ENCODE measurements at places on chromosomes 3 and 15.

- DNase-seq: peak; percentile 57
These were observed 217.0 kb downstream of the ZNF621 start for GRCh38 chr3:40741729-40742128.

DNA sequence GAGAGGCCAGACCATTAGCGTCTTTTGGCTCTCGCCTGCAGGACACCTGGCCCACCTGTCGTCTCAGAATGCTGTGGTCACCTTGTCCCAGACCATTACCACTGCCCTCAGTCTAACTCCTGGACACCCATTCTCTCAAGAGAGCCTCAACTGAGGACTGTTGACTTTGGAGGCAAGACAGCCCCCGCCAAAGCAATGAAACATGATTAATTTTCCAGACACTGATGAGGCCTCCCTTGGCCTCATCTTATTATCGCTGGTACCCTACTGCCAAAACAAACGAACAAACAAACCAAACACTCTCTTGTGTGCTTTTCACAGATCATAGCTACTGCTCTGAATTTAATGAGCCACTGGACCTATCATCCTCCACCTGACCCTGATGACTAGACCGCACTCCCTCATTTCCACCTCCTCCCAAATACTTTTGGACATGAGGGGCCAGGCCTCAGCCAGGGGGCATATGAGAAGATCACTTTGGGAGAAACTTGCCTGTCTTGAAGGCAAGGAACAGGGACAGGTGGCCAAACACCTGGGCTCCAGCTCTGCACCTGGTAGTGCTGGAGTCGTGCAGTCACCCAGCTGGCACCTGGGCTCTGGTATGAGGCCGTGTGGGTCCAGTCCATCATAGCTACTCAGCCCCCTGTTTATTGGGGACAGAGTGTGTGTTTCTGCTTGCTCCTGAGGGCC, 27.6 kb downstream of the ALS2CL start:
- DNase-seq: peak; percentile 82

- DNase-seq: no peak
These were observed 172.2 kb downstream of the ATP10A start for GRCh38 chr15:25690673-25691543.

DNA sequence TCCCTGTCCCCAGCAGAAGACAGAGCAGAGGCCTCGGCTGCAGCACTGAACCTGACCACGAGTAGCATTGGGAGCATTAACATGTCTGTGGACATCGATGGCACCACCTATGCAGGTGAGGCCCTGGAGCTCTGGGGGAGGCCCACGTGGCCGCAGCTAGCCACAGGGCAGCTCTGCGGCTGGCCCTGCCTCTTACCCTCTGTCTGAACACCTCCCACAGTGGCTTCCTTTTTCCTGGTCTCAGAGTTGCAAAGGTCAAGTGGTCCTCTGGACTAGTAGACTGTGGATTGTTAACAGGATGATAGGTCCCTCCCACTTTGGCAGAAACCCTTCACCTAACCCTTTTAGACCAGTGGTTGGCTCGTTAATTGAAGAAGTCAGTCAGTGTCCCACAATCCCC, 22.5 kb upstream of the CLK3 start:
- no peak for DNase-seq

GRCh38 chr15:101039461-101039860, 120.3 kb downstream of the LRRK1 start:
- DNase-seq: no peak

DNA sequence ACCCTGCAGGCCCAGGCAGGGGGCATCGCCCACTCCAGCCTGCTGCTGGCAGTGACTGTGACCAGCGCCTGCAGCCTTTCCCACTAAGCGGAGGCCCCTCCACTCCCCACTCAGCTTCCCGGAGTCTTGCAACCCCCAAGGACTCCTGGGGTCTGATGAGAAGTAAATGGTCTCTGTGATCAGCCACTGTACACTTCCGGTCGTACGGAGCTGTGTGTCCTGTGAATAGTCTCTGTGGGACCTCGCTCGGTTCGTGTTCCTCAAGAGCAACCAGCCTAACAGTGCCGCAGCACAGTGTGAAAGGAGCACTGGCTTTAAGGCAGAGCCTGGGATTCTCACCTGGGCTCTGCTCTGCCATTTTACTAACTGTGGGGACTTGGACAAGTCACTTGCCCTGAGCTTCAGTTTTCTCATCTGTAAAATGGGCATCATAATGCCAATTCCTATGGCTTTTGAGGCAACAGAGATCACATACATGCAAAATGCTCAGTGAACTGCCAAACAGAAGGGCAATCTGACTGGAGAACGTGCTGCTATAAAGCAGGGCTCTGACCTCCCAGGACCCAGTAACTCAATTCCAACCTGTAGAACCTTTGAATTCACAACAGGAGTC, 26.7 kb downstream of the TMEM43 start:
- DNase-seq: no peak

GRCh38 chr3:120200493-120201235, 84.4 kb downstream of the GPR156 start:
- DNase-seq: peak; percentile 19

DNA sequence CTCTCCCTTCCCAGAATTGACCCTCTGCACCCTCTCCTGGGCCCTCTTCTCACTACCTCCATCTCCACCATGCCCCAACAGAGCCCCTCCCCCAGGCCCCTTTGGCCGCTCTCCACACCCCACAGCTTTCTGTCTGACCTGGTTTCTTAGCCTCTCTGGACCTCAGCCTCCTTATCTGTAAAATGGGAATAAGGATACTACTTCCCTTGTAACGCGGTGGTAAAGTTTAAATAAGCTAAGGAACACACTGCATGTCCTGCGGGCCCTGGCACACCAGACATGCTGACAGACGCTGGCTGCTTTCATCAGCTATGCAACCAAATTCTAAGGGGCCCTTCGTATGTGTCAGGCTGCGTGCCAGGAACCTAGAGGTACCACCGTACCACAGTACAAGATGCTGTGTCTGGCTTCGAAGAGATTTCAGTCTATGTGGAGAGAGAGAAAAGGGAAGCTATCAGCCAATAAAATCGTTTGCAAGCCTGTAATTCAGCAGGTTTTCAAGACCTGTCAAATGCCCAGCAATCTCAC, 777 bp upstream of the SLC51A start:
- DNase-seq: no peak

- DNase-seq: no peak
These were observed 95.7 kb downstream of the VGLL3 start for GRCh38 chr3:86895202-86895601.

DNA sequence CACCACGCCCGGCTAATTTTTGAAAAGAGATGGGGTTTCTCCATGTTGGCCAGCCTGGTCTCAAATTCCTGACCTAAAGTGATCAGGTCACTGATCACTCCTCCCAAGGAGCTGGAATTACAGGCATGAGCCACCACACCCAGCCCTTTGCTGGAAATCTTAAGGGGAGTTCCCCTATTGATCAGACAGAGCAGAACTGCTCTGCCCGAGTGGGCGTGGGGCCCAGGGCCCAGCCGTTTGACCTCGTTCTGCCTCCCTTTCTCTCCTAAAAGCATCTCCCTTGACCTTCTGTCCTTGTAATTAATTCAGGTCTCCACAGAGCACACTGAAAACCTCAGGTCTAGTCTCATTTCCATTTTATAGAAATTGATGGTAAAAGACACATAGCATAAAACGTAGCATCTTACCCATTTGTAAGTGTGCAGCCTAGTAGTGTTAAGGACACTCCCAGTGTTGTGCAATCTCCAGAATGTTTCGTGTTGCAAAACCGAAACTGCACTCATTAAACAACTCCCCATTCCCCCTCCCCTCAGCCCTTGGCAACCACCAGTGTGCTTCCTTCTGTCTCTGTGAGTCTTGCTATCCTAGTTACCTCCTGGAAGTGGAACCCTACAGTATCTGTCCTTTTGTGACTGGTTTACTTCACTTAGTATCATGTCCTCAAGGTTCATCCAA, 89.3 kb downstream of the SLCO3A1 start:
- DNase-seq: peak; percentile 37

DNA sequence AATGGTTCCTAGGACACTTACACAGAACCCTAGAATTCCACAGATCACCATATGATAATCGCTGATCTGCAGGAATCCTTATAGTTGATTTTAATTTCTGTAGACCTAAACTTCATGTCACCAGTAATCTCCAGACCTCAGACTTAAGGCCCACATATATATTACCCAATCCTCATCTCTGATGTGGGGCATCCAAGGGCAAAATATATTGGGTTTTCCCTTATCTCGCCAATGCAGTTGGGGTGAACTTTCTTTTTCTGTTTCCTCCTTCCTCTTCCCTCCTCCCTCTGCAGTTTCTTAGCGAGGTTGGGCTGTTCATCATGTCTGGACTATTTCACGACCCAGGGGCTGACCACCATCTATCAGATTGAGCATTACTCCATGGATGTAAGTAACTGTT, 230.2 kb downstream of the P3H2 start:
- DNase-seq: no peak

DNA sequence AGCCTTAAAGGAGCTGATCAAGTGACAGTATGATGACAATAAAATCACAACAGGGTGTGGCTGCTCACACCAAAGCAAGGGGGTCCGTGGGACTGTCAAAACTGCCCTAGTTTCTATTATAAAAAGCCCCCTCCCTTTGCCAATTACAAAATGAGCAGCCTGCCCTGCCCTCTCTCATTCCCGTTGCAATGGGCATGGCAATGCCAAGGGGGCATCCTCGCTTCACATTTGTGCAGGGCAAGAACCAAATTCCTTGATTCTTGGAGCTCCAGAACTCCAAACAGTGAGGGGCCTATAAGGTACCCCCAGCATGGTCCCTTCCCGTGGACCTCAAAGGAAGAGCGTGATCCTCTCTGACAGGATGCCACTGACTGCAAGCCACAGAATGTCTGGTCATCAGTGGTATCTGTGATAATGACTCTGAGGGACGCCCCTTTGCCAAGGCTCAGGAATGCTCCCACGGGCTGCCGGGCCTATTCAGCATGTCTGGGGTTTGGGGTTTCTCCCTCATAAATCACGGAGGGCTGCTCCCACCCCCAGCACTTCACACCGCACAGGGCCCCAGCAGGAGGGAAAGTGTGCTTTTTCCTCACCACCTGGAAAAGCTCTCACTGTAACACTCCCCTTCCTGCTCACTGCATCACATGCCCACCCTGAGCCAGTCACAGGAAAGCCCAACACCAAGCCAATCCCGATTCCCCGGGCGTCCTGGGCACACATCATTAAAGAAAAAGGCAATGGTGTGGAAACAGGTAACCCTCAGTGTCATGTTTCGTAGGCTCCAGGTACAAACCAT, 105.1 kb upstream of the TRPM1 start:
- DNase-seq: peak; percentile 37

GRCh38 chr3:61371123-61371522, 119.9 kb upstream of the FHIT start:
- DNase-seq: peak; percentile 8

GRCh38 chr3:64228110-64228509, 2.8 kb upstream of the PRICKLE2 start:
- no peak for DNase-seq

- DNase-seq: no peak
These were observed 513.3 kb upstream of the CFAP20DC start for GRCh38 chr3:59563072-59563605.

GRCh38 chr3:30440147-30440604, 166.2 kb upstream of the TGFBR2 start:
- DNase-seq: no peak

DNA sequence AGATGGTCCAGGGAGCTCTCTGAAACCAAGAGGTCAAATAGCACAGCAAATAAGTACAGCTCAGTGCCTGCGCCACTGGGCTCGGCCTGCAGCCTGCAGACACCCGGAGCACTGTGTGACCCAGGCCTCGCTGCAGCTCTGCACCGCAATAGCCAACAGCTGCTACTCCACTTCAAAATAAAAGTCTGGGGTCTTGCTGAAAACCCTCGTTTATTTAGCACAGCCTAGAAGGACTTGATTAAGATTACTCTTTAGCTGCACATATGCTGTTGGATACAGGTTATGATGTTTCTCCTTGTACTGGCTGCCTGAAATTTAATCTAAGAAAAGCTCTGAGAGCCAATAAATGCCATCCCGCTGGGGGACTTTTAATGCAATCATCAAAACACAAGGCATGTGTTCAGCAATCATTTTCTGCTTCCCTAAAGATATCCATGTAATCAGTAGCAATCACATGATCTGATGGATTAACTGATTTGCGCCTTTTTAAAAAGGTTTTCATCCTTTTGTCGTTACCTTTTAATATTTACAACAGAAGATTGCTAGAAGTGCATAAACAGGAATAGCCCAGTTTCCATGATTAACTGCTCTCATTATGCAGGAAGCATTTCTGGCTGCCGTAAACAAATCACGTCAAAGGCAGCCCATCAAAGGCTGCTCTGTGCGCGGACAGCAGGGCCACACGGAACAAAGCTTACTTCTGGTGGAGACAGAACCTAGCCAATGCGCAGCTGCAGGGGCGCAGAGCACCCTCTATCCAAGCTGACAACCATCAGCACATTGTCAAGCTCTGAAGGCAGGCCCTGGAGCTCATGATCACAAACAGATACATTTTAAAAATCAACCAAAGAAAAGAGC, 58.8 kb downstream of the CLASP2 start:
- peak; percentile 94 for DNase-seq

DNA sequence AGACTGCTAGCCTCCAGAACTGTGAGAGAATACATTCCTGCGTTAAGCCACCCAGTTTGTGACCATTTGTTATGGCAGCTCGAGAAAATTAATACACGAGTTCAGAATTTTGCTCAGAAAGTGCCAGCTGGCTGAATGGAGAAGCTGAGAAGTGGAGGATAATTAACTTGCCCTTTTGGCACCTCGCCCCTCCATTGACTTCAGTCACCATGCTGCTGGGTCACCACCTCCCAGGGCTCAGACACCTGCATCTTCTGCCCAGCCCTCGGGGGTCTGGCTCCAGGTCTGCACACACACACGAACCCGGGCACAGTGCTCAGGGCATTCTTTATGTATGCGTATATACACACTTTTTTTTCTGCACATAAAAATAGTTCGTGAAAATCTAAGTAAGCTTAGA, 32.0 kb downstream of the AMOTL2 start:
- no peak for DNase-seq

GRCh38 chr3:40237889-40238571, 71.5 kb upstream of the EIF1B start:
- no peak for DNase-seq

GRCh38 chr15:64695561-64695992, 79.8 kb downstream of the RBPMS2 start:
- DNase-seq: peak; percentile 90
